ENCODE measurements at places on chromosomes 3 and 15.

- DNase-seq, result no peak
- no peak overlapping the region for H3K4me3 ChIP-seq
- no peaks in the 10 kb centered on the region for H3K27me3 ChIP-seq
- no peak overlapping the region for H3K27ac ChIP-seq
Observed at GRCh38 chr3:172138792-172139507, 99.6 kb downstream of the FNDC3B start.

- no peaks in the 10 kb centered on the region for H3K4me1 ChIP-seq
- no peaks in the 10 kb centered on the region for H3K27me3 ChIP-seq
- no peaks in the 10 kb centered on the region for H3K36me3 ChIP-seq
- H3K27ac ChIP-seq, result no peak overlapping the region
- DNase-seq, result no peak
Observed at GRCh38 chr3:15345066-15345607, 12.8 kb upstream of the SH3BP5 start.

- H3K27me3 ChIP-seq, result no peaks in the 10 kb centered on the region
- no peaks in the 10 kb centered on the region for H3K4me1 ChIP-seq
- no peak overlapping the region for H3K27ac ChIP-seq
- no peaks in the 10 kb centered on the region for H3K36me3 ChIP-seq
- DNase-seq, result no peak
Observed at GRCh38 chr3:29516164-29516563, 235.3 kb downstream of the RBMS3 start.

DNA sequence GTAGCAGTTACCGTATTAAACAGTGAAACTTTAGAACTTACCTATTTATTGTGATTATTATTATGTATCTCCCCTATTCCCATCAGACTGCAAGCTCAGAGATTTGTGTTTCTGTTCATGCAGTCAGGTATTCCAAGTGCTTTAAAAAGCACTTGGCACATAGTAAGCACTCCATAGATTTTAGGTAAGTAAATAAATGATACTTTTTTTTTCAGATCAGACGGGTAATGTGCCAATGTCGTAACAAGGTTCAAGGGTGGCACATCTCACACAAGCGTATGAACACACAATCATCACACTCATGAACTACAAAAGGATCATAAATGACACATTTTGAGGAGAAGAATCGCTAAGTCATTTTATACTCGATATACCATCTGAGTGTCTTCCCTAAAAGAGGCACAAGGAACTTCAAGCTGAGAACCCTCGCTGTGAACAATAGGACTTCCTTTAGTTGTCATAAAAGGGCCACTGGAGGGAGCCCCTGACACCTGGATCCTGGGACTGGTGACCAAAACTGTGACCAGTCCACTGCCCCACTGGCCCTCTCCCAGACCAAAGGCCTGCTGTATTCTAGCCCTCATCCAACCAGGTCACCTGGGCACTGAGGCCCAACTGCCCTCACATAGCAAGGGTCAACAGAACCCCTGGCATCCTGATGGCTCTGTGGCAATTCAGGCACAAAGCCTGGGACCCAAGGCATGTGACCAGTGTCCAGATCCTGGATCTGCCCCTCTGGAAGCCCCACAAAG lies 32.1 kb downstream of the KIF9 start:
- H3K36me3 ChIP-seq, result no peaks in the 10 kb centered on the region
- H3K27me3 ChIP-seq, result no peaks in the 10 kb centered on the region
- peak; percentile 73 for DNase-seq
- no peak overlapping the region for H3K27ac ChIP-seq
- no peak overlapping the region for H3K4me3 ChIP-seq
- H3K4me1 ChIP-seq, result no peaks in the 10 kb centered on the region

DNA sequence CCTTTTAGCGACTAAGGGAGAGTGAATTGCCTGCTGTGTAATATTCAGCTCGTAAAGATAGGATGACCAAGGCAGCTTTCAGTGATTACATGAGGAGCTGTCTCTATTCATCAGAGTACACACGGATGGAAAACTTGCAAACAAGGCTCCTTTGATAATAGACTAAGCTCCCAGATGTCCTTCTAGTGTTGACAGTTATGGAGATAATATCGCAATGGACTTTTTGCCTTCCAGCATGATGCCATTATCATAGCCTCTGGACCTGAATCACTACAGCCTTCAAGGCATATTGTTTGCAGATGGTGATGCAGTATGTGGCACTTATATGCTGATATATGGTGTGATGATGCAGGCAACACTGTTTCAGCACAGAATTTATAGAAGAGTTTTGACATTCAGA lies 93.9 kb downstream of the ECT2 start:
- H3K4me1 ChIP-seq, result peaks cover 11% of the 10 kb centered on the region
- no peak overlapping the region for H3K4me3 ChIP-seq
- H3K36me3 ChIP-seq, result no peaks in the 10 kb centered on the region
- H3K27ac ChIP-seq, result no peak overlapping the region
- no peak for DNase-seq

GRCh38 chr3:155178810-155179436 lies 98.8 kb downstream of the MME start:
- no peak for DNase-seq
- H3K4me3 ChIP-seq, result no peak overlapping the region
- H3K4me1 ChIP-seq, result no peaks in the 10 kb centered on the region
- no peak overlapping the region for H3K27ac ChIP-seq
- no peaks in the 10 kb centered on the region for H3K27me3 ChIP-seq

- no peak overlapping the region for H3K4me3 ChIP-seq
- H3K27me3 ChIP-seq, result no peaks in the 10 kb centered on the region
- H3K27ac ChIP-seq, result no peak overlapping the region
- H3K4me1 ChIP-seq, result no peaks in the 10 kb centered on the region
- no peak for DNase-seq
- no peaks in the 10 kb centered on the region for H3K36me3 ChIP-seq
Observed at GRCh38 chr15:47139965-47140364, 577.3 kb upstream of the SEMA6D start.

DNA sequence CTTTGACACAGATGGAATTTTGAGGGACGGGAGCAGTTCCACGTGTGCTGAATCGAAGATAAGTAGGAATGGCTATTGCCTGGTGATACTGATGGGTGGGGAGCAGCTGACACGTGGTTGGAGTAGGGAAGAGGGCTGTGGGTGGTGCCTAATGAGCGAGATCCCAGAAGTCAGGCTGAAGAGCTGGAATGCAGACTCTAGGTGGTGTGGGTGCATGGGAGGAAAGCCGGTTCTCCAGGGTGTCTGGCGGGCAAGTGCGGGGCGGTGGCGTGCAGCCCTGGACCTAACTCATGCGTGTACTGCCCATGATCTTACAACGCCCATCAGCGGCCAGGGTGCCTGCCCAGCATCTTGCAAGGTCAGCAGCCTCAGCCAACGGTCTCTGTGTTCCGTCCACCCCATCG lies 63.1 kb downstream of the ARNT2 start:
- H3K36me3 ChIP-seq, result peaks cover 8% of the 10 kb centered on the region
- H3K27ac ChIP-seq, result no peak overlapping the region
- H3K4me3 ChIP-seq, result no peak overlapping the region
- no peak for DNase-seq
- no peaks in the 10 kb centered on the region for H3K27me3 ChIP-seq

DNA sequence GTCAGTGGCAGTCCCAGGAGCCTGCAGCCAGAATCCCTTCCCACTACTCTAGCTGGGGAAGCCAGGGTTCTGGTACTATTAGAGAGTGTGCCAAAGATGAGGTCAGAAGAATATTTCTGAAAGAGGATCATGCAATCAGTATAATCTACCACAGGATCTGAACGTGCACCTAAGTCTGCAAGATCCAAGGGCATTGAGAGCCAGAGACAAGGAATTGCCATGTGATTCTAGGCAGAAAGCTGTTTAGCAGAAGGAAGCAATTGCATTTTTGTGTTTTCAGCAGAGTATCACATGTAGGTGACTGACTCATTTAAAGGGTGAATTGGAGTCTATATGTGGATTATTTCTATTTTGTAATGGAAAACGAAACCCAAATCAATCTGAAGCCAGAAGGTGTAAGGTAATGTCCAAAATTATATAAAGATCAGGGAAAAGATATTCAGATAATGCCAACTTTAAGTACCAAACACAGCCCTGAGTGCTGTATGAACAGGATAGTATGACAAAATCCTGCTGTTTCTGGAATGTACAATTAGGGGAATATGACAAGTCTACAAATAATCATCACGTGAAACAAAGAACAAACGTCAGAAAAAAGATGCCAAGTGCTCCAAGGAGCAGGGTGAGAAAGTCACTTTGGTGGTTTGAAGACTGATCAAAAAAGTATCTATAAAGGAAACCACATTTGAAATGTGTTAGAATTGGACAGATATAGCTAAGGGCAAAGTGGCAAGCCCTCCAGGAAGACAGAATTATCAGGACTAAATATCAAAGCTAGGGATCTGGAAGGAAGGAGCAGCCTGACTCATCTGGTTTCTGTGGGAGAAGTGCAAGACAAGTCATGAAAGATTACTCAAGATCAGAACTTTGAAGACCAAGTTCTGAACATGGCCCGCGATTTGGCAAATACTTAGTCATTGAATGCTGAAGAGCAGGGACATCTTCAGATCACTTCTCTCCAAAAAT lies 1036.6 kb downstream of the NTRK3 start:
- H3K4me3 ChIP-seq, result no peak overlapping the region
- DNase-seq, result no peak
- H3K36me3 ChIP-seq, result no peaks in the 10 kb centered on the region
- no peaks in the 10 kb centered on the region for H3K27me3 ChIP-seq
- peaks cover 3% of the 10 kb centered on the region for H3K4me1 ChIP-seq

DNA sequence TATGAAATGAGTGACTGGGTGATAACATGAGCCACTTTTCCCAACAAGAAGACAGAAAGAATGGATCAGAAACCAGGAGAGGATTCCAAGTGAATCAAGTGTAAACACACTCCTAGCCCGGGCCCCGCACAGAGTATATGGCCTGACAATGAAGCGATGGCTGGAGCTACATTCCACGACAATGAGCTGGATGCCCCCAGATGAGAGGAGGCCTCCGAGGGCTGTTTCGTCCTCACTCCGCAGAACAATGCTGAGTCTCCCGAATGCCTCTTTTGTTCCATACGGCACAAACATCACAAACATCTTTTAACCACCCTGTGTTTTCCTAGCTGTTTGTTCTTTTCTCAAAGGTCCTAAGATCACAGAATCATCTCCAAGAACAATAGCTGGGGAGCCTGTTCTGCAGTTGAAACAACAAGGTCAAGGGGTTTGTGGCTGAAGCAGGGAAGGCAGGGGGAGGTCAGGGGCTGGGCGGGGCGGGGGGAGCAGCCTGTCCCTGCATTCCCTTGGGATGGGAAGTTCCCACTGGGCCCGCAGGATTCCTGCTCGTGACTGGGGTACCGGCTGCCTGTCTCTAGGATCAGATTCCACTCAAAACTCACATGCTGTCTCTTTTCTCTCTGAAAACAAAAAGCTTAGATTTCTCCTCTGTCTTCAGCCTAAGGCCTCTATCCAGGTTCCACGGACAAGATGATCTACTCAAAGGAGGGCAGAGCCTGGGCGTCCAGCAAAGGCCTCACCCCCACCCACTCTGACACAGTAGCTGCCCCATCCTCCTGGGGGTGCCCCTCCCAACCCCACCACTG lies 151.3 kb downstream of the XXYLT1 start:
- no peak overlapping the region for H3K4me3 ChIP-seq
- peaks cover 15% of the 10 kb centered on the region for H3K4me1 ChIP-seq
- H3K27me3 ChIP-seq, result no peaks in the 10 kb centered on the region
- no peaks in the 10 kb centered on the region for H3K36me3 ChIP-seq
- DNase-seq, result peak; percentile 84

- no peak overlapping the region for H3K4me3 ChIP-seq
- DNase-seq, result no peak
- no peaks in the 10 kb centered on the region for H3K36me3 ChIP-seq
Observed at GRCh38 chr3:39188271-39189149, 3.9 kb downstream of the XIRP1 start.

GRCh38 chr15:64642875-64643274 lies 132.5 kb downstream of the RBPMS2 start:
- no peaks in the 10 kb centered on the region for H3K27me3 ChIP-seq
- peaks cover 6% of the 10 kb centered on the region for H3K36me3 ChIP-seq
- H3K27ac ChIP-seq, result no peak overlapping the region
- H3K4me3 ChIP-seq, result no peak overlapping the region
- H3K4me1 ChIP-seq, result no peaks in the 10 kb centered on the region
- no peak for DNase-seq

DNA sequence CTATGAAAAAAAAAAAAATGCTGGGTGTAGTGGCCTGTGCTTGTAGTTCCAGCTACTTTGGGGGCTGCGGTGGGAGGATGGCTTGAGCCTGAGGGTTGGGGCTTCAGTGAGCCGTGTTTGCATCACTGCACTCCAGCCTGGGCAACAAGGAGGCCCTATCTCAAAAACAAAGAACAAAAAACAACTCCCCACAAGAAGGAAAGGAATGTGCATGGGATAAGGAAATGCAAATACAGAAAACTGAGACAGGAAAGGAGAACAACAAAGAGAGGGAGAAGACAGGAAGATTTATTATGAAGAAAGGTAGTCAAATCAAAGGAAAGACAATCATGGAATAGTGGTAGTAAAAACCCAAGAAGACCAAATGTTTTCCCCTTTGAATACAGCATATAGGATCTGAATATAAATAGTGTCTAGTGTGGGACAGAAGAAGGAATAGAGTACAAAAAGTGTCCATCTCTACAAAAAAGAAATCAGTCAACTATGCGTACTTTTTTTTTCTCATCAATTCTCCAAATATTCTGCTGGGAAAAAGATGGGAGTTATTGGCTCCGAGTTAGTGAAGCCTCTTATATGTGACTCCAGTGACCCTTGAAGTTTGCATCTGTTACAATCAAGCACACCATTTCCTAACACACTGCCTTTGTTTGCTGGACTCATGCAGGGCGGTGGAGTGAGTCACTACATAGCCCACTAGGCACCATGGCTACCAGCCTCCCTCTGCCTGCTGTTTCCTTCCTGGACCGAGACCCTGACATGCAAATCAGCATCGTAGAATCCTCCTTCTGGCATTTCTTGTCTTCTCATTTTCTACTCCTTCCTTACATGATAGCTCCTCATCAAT lies 101.2 kb upstream of the PTX3 start:
- H3K36me3 ChIP-seq, result no peaks in the 10 kb centered on the region
- no peak overlapping the region for H3K4me3 ChIP-seq
- H3K27me3 ChIP-seq, result no peaks in the 10 kb centered on the region
- peaks cover 15% of the 10 kb centered on the region for H3K4me1 ChIP-seq
- no peak overlapping the region for H3K27ac ChIP-seq

DNA sequence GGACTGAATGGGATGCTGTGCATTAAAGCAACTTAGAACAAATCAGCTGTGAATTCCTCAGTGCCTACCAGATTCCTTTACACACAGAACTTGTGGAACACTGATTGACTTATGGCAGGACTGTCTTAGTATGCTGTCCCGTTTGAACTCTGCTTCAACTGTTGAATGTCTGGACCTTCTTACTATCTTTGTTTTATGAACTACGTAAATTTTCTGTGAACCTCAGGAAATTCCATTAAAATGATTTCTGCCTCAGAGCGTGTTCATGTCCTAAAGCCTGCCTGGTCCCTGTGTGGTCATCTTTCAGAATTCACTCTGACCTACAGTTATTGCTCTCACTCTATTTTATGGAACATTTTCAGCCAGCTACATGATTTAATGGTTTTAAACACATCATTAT lies 29.4 kb upstream of the FBN1 start:
- no peak for DNase-seq
- H3K4me3 ChIP-seq, result no peak overlapping the region
- H3K4me1 ChIP-seq, result no peaks in the 10 kb centered on the region
- H3K27ac ChIP-seq, result no peak overlapping the region
- H3K36me3 ChIP-seq, result no peaks in the 10 kb centered on the region
- H3K27me3 ChIP-seq, result no peaks in the 10 kb centered on the region
